ENCODE measurements at places on chromosomes 7 and 10.

DNA sequence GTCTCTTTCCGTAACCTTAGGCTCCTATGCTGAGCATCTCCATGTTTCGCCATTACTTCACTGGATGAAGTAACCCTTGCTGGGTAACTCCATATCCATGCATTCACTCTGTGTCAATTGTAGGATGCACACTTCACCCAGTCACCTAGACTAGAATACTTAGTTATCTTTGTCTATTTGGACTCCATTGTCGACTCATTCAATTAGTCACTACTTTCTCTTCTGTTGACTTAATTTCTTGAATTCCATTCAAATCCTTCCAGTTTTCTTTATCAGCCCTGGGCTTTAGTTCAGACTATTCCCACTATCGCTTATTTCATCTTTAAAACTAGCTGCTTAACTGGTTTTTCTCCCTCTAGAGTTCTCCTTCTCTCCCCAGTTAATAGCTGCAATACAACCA lies 111.3 kb upstream of the TNS3 start:
- DNase-seq, result no peak

- DNase-seq, result no peak
Measured at GRCh38 chr7:93980744-93981479, 23.2 kb downstream of the BET1 start.

DNA sequence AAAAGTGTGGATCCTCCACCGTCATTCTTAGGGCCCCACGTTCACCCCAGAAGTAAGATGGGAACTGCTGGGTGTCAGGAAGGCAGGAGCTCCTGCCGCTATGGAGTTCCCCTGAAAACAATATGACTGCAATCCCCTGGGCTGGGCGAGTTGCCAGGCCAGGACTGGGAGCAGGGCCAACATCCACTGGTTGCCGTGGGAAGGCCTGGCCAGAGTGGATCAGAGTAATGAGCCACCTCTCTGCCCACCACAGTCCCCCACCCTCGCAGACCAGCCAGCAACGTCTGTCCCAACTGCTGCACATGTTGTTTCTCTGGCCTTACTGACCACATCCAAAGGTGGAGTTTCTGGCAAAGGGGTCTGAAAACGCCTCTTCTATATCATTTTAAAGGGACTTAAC lies 86.6 kb downstream of the STRA8 start:
- DNase-seq, result peak; percentile 77

- DNase-seq, result no peak
Measured at GRCh38 chr7:67364441-67365017, 367.9 kb downstream of the TYW1 start.

DNA sequence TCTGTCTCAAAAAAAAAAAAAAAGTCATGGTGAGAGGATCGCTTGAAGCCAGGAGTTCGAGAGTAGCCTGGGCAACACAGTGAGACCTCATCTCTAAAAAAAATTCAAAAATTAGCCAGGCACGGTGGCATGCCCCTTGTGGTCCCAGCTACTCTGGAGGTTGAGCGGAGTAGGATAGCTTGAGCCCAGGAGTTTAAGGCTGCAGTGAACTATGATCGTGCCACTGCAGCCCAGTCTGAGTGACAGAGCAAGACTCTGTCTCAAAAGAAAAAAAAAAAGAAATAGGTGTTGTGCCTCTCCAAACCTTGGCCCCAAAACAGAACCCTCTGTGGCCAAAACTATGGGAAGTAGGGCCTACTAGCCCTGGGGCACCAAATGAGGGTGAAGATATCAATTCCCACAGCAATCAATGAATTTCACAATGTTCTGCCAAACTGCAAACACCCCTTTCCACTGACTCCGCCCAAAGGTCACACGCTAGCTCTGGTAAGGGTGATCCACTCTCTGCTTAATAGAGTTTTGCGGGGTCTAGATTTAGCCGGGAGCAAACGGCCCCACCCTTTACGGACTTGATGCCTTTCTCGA lies 16.9 kb downstream of the SSC4D start:
- no peak for DNase-seq

DNA sequence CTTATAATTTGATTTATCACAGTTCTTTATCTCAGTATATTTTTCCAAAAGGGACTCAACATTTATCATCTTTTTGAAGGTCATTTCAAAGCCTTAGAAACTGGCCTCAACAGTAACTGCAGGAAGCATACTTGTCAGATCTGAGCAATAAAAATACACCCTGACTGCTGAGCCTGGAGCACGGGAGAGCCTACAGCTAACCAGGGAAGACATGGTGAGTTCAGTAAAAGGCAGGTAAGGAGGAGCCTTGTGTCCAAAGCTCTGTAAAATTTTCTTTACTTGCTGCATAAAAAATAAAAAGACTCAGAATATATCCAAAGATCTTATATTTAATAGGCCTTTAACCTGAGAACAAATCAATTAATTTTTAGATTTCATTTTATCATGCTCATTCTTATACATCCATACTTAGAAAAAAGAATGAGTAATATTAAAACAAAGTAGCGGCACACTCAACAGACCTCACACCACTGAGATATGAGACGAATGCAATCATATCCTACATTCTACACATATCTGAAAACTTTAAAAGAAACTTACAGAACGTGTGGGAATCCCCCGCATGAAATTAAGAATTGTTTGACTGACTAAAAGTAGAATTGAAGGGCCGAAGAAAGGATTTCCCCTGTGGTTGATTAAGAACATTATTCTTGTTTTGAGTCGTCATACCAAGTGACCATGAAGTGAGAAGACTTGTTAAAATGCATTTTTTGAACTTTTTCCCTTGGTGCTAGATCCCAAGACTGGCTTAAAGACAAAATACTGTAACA lies 296.4 kb upstream of the MKLN1 start:
- DNase-seq, result no peak

DNA sequence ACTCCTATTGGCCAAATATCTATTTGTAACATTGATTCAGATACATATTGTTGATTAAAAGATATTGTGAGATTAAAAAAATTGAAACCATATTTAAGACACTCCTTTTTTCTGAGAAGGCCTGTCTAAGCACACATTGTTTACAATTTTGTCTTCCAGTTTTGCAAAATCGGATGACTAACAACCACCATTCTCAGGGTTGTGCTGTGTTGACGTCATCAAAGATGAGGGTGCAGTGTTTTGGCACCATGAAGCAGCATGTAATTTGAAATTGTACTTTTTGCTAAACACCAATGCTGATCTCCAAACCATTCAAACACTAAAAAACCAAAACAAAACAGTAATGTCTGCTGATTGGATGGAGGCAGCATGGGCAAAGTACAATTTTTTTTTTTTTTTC lies 7.4 kb downstream of the CREB5 start:
- DNase-seq, result no peak

- peak; percentile 59 for DNase-seq
Measured at GRCh38 chr7:51067757-51068156, 248.9 kb downstream of the COBL start.

DNA sequence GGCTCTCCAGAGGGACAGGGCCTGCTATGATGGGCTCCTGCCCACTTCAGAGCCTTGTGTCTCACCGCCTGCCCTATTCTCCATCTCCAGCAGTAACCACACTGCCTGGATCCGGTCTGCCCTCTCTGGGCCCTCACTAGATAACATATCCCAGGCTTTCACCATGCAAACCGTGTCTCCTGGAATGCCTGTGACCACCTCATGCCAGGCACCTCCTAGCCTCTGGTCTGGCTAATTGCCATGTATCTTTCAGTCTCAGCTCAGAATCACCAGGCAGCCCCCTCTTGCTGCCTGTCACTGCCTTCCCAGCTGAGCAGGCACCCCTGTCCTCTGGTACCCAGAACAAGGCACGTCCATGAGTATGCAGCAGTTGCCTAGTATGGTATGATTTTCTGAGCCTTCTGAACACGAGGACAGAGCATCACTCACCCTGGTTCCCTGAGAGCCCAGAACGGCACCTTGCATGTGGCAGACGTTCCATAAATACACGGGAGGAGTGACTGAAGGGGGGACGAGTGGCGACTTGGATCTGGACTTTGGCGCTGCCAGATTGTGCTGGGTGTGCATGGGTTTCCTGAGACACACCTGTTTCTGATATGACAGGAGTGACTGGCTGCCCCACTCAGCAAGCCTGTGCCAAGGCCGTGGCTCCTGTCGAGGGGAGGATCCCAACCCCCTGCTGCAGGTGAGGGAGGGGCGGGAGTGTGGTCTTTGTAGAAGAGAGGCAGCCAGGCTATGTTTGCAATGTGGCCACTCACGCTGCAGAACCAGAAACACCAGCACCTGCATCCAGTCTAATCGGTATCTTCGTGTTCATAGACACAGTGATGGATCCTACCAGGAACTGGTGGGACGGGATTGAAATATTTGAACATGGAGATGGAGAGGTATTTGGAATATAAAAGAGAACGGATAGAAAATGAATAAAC lies 95.2 kb downstream of the VOPP1 start:
- peak; percentile 5 for DNase-seq

GRCh38 chr7:158102897-158103296 lies 484.7 kb downstream of the PTPRN2 start:
- no peak for DNase-seq

GRCh38 chr7:106120500-106120899 lies 8.4 kb upstream of the SYPL1 start:
- DNase-seq, result no peak

- DNase-seq, result no peak
Measured at GRCh38 chr10:10780746-10781145, 236.9 kb upstream of the CELF2 start.

DNA sequence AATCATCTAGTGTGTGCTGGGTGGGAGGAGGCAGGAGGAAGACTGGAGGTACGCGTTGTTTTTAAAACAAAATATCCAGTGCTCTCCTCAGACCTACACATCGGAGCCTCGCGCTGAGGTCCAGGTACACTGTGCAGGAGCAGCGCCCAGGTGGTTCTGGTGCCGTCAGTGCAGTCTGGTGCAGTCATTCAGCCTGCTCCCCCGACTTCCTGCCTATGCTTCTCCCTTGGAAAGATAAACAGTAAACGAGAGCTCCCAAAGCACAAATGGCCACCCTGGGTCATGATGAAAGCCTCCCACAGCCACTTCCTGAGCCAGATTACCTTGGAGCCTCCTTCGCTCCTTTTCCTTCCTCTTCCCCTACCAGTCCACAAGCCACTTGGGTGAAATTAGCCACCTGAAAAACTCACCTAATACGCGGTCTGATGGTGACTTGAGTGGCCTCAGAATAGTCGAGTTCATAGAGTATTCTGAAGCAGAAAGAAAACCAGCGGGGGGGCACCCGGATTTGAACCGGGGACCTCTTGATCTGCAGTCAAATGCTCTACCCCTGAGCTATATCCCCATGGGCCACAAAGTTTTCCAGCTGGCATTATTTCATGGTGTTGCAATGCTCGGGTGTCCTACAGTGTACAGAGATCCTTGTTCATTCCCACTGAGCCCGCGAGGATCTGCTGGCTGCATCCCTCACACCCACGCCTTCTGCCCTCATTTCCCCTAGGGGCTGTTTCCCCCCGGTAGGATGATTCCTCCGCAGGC lies 82.5 kb downstream of the ZNF467 start:
- no peak for DNase-seq

- no peak for DNase-seq
Measured at GRCh38 chr7:18995811-18996426, 121.5 kb downstream of the TWIST1 start.

GRCh38 chr10:13758312-13758711 lies 171.5 kb downstream of the PRPF18 start:
- DNase-seq, result no peak

GRCh38 chr7:112907658-112908057 lies 117.5 kb upstream of the TMEM168 start:
- no peak for DNase-seq

DNA sequence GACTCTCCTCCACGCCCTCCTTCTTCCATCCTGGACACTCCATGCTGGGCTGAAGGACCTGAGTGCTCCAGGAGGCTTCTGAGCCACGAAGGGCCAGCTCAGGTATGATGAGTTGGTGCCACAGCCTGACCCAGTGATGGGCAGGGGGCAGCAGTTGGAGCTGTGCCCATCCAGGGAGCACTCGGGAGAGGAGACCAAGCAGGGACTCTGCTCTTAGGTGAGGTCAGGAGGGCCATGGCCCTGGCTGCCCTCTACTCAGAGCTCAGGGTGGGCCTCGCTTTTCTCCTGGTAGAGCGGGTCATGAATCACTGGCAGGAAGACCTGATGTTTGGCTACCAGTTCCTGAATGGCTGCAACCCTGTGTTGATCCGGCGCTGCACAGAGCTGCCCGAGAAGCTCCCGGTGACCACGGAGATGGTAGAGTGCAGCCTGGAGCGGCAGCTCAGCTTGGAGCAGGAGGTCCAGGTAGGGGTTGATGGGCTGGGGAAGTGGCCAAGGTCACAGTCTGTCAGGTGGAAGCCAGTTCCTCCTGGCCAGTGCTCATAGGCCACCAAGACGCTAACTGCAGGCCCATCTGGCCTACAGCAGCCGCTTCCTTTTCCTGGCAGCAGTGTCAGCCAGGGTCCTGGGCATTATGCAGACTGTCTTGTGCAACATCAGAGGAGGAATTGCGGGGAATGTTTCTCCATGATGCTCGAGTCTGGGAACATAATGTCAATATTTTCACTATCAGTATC lies 50.8 kb downstream of the ALOX5 start:
- no peak for DNase-seq

- no peak for DNase-seq
Measured at GRCh38 chr10:35885076-35885475, 243.0 kb upstream of the FZD8 start.

GRCh38 chr7:55060636-55061022 lies 41.8 kb downstream of the EGFR start:
- DNase-seq, result peak; percentile 12

DNA sequence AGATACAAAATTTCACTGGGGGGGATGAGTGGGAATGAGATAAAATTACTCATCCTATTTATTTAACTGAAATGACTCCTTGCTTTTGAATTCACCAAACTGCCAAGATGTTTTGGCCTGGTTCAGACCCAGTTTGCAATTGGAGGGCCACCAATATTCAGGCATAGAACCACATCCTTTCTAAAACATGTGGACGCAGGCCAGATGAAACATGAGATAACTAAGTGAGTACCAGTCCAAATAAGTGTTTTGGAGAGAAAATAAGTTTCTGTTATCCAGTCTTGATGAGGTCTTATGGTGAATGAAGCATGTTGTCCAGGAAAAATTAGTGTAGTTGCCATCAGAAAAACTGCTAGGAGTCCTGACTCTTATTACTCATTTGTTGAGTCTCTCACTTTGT lies 36.3 kb upstream of the PDK4 start:
- DNase-seq, result no peak

DNA sequence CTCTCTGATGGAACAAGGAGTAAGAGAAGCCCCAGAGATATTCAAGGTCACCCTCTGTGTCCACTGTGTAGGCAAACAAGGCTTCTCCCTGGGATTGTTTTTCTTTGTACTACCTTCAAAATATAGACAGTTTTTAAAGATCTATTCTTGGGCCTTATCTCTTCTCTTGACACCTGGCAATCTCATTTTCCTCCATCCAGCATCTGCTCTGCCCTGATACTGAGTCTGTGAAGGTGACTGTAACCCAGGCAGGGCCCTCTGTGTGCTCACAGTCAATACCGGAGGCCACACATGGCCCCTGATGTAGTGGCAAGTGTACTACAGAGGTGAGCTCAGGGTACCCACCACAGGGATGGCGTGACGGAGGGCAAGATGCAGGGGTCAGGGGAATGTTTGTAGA lies 221.1 kb downstream of the SNX10 start:
- DNase-seq, result no peak

- no peak for DNase-seq
Measured at GRCh38 chr7:23062452-23062851, 43.1 kb upstream of the KLHL7 start.
